Left ventricle myocardium inferior (tissue), 1 donor: ENCODE measurements at places on chromosomes 12 and 14. TPM values are rescaled to one million over a fixed set of nuclear protein-coding genes. Genes with fewer than 3 reads are reported as not detected.
A peak's percentile ranks its signal among the peaks of the same experiment; 100 is the strongest.

The ACSM4 gene
- not detected for total RNA-seq

The GDF3 gene
- total RNA-seq: 0.19 TPM

GRCh38 chr14:35079742-35080141 is 33.7 kb downstream of the FAM177A1 start:
- peaks cover 85% of the 10 kb centered on the region for H3K36me3 ChIP-seq
- H3K4me1 ChIP-seq: no peaks in the 10 kb centered on the region
- no peak overlapping the region for H3K27ac ChIP-seq
- H3K4me3 ChIP-seq: no peak overlapping the region
- no peaks in the 10 kb centered on the region for H3K27me3 ChIP-seq

DNA sequence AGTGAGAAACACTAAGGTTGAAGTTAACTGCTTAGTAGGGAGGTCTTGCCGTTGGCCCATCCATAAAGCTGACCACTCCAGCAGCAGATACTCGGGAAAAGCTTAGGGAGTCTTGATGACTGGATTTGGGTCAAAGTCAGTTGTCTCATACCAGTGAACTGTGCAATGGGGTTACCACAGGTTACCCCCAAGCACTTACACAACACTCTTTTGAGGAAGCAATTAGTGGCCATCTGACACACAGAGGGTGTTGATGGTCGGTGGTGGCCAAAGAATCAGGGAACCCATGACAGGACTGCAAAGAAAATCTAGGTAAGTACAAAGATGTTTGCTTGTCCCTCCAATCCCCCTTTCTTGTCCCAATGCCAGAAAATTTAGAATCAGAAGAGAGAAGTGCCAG is 410.2 kb downstream of the APAF1 start:
- no peak for DNase-seq
- no peak overlapping the region for H3K27ac ChIP-seq
- H3K36me3 ChIP-seq: no peaks in the 10 kb centered on the region
- H3K27me3 ChIP-seq: no peaks in the 10 kb centered on the region

- peaks cover 7% of the 10 kb centered on the region for H3K4me1 ChIP-seq
- H3K4me3 ChIP-seq: peak within 1 kb of the TSS; percentile 47
- DNase-seq: no peak
- H3K27me3 ChIP-seq: peaks cover 97% of the 10 kb centered on the region
These were observed at the start of gene ASCL4 for GRCh38 chr12:107774349-107775029. ASCL4 (plus strand) TSS chr12:107774704; CDS start chr12:107775219, 515 bp downstream.

DNA sequence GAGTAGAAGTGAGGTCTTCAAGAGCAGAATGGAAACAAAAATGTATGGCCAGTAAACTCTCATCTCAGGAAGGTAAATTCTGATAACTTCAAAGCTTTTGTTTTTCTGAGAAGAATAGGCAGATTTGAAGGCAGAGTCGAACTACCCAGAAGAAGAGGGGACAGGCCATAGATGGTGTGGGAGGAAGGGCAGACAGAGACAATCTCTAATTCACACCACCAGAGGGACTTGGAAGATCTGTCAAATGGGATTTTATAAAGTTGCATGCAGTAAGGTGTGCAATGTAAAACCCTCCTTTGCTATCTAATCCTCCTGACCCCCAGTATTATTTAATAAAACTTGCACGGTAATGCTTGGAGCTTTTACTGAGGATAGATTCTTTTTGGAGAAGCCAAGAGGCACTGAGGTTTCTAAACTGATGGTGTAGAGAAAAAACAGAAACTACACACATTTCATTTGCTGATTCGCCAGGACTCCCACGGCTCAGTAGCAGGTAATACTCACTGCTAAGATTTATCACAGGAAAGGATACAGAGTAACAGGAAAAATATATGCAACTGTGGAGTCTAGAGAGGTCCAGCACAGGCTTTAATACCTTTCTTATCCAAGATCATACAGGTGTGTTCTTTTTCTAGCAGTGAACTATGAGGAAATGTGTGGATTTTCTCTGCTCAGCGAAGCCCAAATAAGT is 18.3 kb downstream of the SLC38A2 start:
- no peak overlapping the region for H3K27ac ChIP-seq
- no peaks in the 10 kb centered on the region for H3K27me3 ChIP-seq
- H3K4me1 ChIP-seq: peaks cover 3% of the 10 kb centered on the region
- H3K4me3 ChIP-seq: no peak overlapping the region
- no peak for DNase-seq

The EPS8 gene
- total RNA-seq: 18.9 TPM

- no peak for DNase-seq
- H3K4me3 ChIP-seq: no peak overlapping the region
- H3K4me1 ChIP-seq: peaks cover 44% of the 10 kb centered on the region
- no peak overlapping the region for H3K27ac ChIP-seq
- H3K36me3 ChIP-seq: peaks cover 47% of the 10 kb centered on the region
These were observed 138.0 kb downstream of the ANO6 start for GRCh38 chr12:45353944-45354343.

- DNase-seq: no peak
- H3K4me3 ChIP-seq: no peak overlapping the region
- H3K4me1 ChIP-seq: peaks cover 21% of the 10 kb centered on the region
- H3K27ac ChIP-seq: no peak overlapping the region
These were observed 102.6 kb downstream of the OSBPL8 start for GRCh38 chr12:76457010-76457409.

The HELB gene
- 1.3 TPM for total RNA-seq

- peaks cover 12% of the 10 kb centered on the region for H3K4me1 ChIP-seq
- peaks cover 98% of the 10 kb centered on the region for H3K27me3 ChIP-seq
- DNase-seq: no peak
- no peak overlapping the region for H3K27ac ChIP-seq
These were observed 5.6 kb upstream of the LHX5 start for GRCh38 chr12:113477171-113477841.

DNA sequence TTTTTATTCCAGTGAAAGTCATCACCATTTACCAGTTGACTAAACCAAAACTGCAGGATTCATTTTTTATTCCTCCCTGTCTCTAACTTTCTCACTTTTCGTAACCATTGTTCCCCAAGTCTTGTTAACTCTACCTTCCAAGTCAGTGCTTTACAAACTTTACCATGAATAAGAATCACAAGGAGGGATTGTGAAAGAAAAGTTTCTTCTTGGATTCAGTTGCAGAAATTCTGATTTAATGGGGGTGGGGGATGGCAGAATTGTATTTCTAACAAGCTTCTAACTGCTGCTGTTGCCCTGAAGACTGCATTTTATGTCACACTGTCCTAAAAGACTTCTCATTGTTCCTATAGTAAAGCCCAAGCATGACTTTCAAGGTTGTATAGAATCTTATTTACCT is 5.0 kb upstream of the RAB21 start:
- no peak overlapping the region for H3K27ac ChIP-seq
- H3K4me3 ChIP-seq: no peak overlapping the region
- no peaks in the 10 kb centered on the region for H3K36me3 ChIP-seq
- no peak for DNase-seq
- H3K4me1 ChIP-seq: peaks cover 6% of the 10 kb centered on the region

The KRT71 gene
- total RNA-seq: not detected

The RFLNA gene
- 0.27 TPM for total RNA-seq

DNA sequence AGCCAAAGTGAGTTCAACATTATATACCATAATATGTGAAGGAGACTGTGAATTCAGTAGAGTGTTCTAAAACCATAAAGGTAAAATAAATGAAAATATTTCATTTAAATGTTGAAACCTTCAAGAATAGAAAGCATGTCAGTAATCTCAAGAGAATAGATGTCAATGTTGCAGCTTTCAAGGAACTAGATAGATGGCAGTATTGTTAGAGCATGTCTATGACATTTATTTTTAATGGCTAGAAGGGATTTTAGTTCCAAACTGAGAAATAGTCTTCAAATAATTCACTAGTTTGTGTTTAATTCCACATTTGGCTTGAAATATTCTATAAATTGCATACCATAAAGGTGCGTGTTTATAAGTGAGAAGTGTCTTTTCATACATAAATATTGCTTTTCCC is 326.5 kb downstream of the FLRT2 start:
- no peaks in the 10 kb centered on the region for H3K4me1 ChIP-seq
- H3K36me3 ChIP-seq: no peaks in the 10 kb centered on the region
- no peaks in the 10 kb centered on the region for H3K27me3 ChIP-seq
- no peak for DNase-seq
- no peak overlapping the region for H3K27ac ChIP-seq

The SLC15A5 gene
- not detected for total RNA-seq

The GPRC5D gene
- total RNA-seq: not detected

GRCh38 chr12:67826946-67827720 is 162.1 kb upstream of the IFNG-AS1 start:
- H3K36me3 ChIP-seq: no peaks in the 10 kb centered on the region
- H3K27me3 ChIP-seq: no peaks in the 10 kb centered on the region
- H3K4me1 ChIP-seq: peaks cover 31% of the 10 kb centered on the region
- peak overlapping the region; percentile 60 for H3K4me3 ChIP-seq
- peak overlapping the region; percentile 83 for H3K27ac ChIP-seq

- H3K27me3 ChIP-seq: no peaks in the 10 kb centered on the region
- H3K27ac ChIP-seq: no peak overlapping the region
- no peaks in the 10 kb centered on the region for H3K36me3 ChIP-seq
These were observed 133.6 kb upstream of the SSTR1 start for GRCh38 chr14:38074081-38074480.

The PCED1B gene
- 0.55 TPM for total RNA-seq

DNA sequence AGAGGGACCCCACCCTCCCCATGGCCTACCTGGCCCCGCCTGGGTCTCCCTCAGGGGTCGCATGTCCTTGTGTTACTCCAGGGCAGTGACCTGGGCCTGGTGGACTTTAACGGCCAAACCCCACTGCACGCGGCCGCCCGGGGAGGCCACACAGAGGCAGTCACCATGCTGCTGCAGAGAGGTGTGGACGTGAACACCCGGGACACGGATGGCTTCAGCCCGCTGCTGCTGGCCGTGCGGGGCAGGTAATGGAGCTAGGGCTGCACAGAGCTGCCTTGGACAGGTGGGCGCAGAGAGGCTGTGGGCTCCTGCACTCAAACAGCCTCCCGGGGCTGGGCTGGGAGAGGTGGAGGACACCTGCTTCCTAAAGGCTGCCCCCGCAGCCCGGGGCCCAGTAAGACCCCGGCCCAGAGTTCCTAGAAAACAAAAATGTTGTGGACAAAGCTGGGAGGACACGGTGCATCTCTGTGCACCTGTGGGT is 21.6 kb downstream of the ASPG start:
- peaks cover 7% of the 10 kb centered on the region for H3K4me1 ChIP-seq
- H3K36me3 ChIP-seq: no peaks in the 10 kb centered on the region
- peaks cover 48% of the 10 kb centered on the region for H3K27me3 ChIP-seq
- H3K27ac ChIP-seq: no peak overlapping the region
- DNase-seq: peak; percentile 11
- H3K4me3 ChIP-seq: no peak overlapping the region

The OR6C3 gene
- not detected for total RNA-seq

The P2RX7 gene
- 1.6 TPM for total RNA-seq

The VRTN gene
- total RNA-seq: not detected

DNA sequence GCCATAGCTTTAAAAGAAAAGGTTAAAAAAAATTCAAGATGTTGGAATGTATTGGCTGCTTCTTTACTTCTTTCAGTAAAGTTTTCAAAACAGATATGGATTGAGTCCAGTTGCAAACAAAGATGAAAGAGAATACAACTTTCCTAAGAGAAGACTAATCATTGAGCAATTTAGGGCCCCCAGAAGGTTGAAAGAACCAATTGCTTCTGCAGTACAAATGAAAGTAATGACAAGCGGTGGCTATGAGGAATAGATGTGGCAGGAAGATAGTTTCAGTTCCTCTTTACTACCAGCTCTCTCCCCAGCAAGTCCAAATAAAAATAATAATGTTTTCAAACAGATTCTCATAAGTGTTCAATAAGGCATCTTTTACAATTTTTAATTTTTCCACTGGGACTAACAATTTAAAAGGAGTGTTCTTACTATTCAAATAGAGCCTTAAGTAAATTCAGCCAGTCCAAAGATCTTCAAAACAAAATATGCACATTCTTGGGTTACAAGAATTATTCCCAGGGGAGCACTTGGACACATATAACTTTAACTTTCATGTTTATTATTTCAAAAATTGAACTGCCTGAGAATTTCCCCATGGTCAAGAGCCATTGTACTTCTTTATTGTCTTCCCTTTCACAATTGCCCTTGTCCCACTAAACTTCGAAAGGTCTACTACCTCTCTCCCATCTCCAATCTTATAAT is 62.3 kb upstream of the PPP1R12A start:
- H3K36me3 ChIP-seq: no peaks in the 10 kb centered on the region
- H3K4me3 ChIP-seq: no peak overlapping the region
- DNase-seq: no peak
- H3K27me3 ChIP-seq: no peaks in the 10 kb centered on the region
- no peak overlapping the region for H3K27ac ChIP-seq

GRCh38 chr14:91985521-91986255 is 38.2 kb upstream of the FBLN5 start:
- H3K4me3 ChIP-seq: no peak overlapping the region
- H3K36me3 ChIP-seq: peaks cover 70% of the 10 kb centered on the region
- DNase-seq: no peak
- no peaks in the 10 kb centered on the region for H3K27me3 ChIP-seq

- no peak for DNase-seq
- H3K36me3 ChIP-seq: no peaks in the 10 kb centered on the region
- peaks cover 8% of the 10 kb centered on the region for H3K4me1 ChIP-seq
- peaks cover 99% of the 10 kb centered on the region for H3K27me3 ChIP-seq
- no peak overlapping the region for H3K27ac ChIP-seq
- no peak overlapping the region for H3K4me3 ChIP-seq
These were observed 4.7 kb downstream of the SRRM4 start for GRCh38 chr12:118986050-118986449.

GRCh38 chr14:100317389-100317788 is 5.8 kb upstream of the SLC25A47 start:
- H3K27me3 ChIP-seq: no peaks in the 10 kb centered on the region
- no peaks in the 10 kb centered on the region for H3K36me3 ChIP-seq
- H3K27ac ChIP-seq: no peak overlapping the region
- peaks cover 30% of the 10 kb centered on the region for H3K4me1 ChIP-seq
- no peak for DNase-seq

The MRPL52 gene
- 110 TPM for total RNA-seq

- no peak overlapping the region for H3K4me3 ChIP-seq
- no peaks in the 10 kb centered on the region for H3K27me3 ChIP-seq
- no peaks in the 10 kb centered on the region for H3K36me3 ChIP-seq
These were observed 658.5 kb upstream of the MGAT4C start for GRCh38 chr12:86914721-86915120.

The MYBPC1 gene
- 7.3 TPM for total RNA-seq

- no peaks in the 10 kb centered on the region for H3K36me3 ChIP-seq
- H3K4me3 ChIP-seq: no peak overlapping the region
- H3K27ac ChIP-seq: no peak overlapping the region
- H3K27me3 ChIP-seq: no peaks in the 10 kb centered on the region
These were observed 771.7 kb downstream of the NOVA1 start for GRCh38 chr14:25826105-25826504.

DNA sequence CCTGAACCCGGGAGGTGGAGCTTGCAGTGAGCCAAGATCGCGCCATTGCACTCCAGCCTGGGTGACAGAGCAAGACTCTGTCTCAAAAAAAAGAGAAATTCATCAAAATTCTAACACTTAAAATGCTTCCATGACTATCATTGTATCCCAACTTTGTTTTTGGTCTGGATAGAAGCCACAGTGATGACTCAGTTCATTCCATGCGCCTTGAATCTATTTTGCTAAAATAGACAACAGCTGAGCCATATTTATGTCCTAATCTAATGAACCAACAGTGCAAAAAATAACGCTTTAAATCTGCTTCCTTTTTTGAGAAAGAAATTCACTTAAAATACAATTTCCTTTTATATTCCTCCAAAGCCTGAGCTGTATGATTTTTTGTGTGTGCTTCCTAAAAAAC is 23.2 kb upstream of the BICD1 start:
- H3K4me3 ChIP-seq: no peak overlapping the region
- DNase-seq: no peak
- H3K36me3 ChIP-seq: no peaks in the 10 kb centered on the region
- no peak overlapping the region for H3K27ac ChIP-seq

- no peak overlapping the region for H3K4me3 ChIP-seq
- no peak for DNase-seq
- no peaks in the 10 kb centered on the region for H3K27me3 ChIP-seq
- peaks cover 31% of the 10 kb centered on the region for H3K4me1 ChIP-seq
These were observed 9.5 kb upstream of the RAB35 start for GRCh38 chr12:120125792-120126634.

The SSTR1 gene
- 0.69 TPM for total RNA-seq
